ENCODE measurements at places on chromosomes 11 and 22.

- no peak for DNase-seq
Observed at GRCh38 chr11:76810151-76810853, 27.1 kb downstream of the TSKU start.

DNA sequence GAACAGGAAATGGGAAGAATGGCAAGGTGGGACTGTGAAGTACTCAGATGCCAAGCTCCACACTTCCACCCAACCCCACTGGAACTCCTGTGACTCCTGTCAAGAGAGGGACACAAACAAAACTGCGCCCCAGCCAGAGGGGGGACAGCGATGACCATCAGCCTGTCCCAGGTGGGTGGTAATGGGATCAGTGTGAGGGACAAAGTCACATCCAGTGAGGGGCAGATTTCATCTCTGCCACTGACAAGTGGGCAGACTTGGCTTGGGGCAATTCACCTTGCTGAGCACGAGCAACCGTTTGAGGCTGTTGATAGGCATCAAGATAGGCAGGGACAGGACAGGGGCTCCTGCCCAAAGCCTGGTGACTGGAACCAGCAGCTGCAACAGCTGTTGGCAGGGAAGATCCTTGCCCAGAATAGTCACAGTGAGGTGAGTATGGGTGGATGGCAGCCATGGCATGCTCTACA, 105.4 kb upstream of the PITPNB start:
- DNase-seq = no peak

- DNase-seq = no peak
Observed at GRCh38 chr11:19499999-19500398, 212.6 kb upstream of the NAV2 start.

DNA sequence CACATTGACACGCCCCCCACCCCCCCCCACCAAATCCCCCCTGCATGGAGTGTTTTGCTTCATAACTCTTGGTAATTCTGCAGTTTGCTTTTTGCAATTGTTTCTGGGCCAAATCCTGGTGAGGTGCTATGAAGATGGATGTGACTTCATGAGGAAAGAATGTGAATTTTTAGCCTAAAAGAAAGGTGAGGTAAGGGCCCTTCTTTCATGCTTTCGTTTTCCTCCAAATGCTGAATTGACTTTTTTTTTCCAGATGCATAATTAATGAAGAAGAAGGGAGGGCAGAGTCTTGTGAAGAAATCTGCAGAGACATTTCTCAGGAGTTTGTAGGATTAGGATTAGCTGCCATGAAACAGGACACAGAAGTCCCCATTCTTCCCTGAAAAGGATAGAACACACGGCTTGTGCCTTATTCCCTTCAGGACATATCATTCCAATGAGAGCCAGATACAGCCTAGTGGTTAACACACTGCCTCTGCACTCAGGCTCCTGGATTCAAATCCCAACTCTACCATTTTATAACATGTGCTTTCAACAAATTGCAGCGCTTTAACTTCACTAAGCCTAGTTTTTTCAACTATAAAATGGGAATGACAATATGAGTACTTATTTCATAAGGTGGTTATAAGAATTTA, 19.6 kb upstream of the TBCEL start:
- no peak for DNase-seq

GRCh38 chr11:75896843-75897419, 81.9 kb downstream of the UVRAG start:
- no peak for DNase-seq

DNA sequence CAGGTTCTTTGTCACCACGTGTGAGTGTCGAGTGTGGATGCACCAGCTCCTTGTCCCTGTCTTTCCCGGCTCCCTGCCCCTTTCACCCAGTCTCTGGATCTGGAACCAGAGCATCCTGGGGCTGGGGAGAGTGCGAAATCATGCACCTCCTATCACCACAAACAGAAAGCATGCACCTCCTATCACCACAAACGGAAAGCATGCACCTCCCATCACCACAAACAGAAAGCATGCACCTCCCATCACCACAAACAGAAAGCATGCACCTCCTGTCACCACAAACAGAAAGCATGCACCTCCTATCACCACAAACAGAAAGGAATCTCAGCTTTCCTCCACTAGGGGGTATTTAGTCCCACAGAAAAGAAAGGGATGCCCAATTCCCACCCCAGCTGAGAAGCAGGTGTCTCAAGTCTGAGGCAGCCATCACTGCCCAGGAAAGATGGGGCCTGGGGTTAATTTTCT, 5.9 kb upstream of the GLB1L3 start:
- DNase-seq = no peak

DNA sequence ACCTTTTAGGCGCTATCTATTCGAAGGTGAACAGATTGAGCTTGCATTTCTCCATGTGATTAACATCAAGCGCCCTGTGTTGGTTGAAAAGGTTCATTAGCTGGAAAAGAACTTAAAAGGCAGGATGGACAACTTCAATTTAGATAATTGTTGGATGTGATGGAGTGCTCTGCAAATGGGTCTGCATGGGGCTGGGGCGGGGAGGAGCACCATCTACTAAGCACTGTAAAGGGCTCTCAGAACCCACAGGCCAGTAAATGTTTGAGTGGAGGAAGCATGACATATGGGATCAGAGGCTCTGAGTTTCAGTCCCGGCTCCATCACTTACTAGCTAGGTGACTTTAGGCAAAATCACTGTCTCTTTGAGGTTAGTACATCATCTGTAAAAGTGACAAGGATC, 28.2 kb downstream of the ARL14EP start:
- no peak for DNase-seq

DNA sequence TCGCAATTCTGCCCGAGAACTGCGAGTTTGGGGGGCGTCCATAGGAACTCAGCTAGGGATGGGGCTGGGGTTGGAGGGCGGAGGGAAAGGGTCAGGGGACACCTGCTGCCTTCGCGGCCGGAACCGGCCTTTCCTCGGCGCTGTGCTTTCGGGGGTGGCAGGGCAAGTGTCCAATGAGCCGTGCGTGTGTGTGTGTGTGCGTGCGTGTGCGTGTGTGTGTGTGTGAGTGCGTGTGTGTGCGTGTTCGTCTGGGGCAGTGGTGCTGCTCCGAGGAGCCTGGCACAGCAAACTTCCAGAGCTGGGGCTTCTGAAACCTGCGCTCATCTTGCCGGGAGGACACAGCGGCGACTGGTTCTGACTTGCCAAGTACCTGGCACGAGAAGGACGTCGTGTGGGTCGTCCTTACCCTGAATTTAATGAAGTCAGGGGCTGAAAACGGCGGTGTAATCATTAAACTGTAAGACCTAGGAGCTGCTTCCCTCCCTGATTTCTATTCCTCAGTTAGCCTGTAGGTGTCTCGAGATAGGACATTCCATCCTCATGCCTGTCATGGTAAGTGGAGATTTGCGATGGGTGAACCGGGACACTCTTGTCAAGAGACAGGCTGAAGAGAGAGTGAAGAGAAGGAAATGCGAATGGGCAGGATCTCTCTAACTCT, 27.0 kb upstream of the AMOTL1 start:
- no peak for DNase-seq

DNA sequence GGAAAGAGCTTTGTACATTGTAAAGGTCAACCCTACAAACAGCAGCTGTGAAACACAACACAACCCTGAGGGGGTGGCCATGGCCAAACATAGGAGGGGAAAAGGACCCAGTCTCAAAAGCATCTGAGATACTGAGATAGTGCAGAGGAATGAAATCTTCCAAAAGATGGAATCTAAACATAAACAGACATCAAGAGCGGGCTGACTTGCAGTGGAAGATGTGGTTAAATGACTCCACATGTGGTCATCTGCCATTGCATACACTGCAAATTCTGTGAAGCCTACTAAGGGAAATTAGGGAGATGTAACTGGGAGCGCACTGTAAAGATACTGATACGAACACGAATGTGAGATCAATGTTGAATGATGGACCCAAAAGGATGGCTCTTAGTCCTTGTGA, 22.0 kb downstream of the BDNF start:
- DNase-seq = no peak

GRCh38 chr11:99687320-99687719, 666.6 kb downstream of the CNTN5 start:
- no peak for DNase-seq

DNA sequence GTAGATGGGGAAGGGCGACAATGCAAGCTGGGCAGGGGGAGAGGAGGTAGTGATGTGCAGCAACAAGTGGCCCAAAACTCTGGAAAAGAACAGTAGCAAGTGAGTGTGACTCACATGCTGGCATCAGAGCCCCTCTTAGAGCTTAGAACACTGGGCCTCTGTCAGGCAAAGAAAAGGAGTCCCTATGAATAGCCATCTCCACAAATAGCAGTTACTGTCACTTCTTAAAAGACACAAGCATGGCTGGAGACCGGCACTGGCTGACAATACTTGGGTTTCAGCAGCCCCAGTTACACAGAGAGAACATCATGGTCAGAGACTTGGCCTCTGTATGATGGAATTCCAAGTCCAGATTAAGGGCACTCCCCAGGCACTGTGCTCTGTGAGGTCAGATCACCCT, 58.2 kb downstream of the PRCP start:
- no peak for DNase-seq

DNA sequence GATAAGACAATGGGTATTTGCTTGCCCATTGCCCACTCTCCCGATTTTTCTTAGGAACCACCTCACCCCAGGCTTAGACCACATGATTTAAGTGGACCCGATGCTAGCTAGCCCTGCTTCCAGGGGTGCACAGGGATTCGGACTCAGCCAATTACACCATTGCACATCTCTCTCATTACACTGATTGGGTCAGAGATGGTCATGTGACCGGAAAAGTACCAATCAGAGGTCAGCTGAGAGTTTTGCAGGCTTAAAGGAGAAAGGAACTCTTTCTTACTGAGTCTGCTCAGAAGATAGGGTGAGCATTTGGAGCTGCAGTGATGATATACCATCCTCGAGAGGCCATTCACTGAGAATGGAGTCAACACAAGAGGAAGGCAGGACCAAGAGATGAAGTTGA, 12.2 kb upstream of the ANKK1 start:
- DNase-seq = no peak

GRCh38 chr11:66313321-66314185, 3.3 kb downstream of the CD248 start:
- DNase-seq = no peak

Data from stimulated activated CD8-positive, alpha-beta memory T cell treated with anti-CD3 and anti-CD28 coated beads, Interleukin-2, amount 100 ng/mL, for 1 hour (primary cell).